ENCODE measurements at places on chromosomes 7 and 10.

DNA sequence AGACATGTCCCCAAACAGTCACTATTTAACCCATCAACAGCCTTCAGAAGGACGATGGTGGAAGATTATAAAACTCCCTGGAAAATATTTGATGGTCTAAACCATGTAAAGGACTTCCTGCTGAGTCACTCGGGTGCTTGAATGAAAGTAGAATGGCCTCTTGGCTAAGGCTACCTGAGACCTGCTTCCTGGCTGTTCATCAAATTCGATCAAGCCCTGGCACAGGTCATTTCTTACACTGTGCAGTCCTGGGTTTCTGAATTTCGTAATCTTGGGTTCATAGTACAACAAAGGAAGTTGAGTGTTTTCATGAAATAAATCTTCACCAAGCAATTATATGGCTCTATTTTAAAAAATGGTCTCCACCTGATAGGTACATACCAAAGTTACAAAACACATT is 260.3 kb upstream of the RNF32 start:
- DNase-seq, result no peak

DNA sequence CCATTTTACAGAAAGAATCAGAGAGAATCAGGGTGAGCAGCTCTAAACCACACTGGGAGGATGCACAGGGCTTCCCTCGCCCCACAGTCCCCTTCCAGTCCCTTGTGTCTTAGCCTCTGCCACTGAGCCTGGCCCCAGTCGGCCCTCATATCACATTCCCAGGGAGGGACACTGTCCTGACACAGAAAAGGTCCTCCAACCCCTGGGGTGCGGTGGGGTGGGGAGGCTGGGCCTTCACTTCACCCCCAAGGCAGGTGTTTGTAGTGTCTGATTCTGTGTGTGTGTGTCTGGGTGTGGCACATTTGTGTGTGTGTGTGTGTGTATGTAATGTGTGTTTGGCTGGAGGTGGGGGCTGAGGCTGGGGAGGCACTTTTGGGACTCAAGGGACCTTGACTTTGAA is 1.8 kb upstream of the KCP start:
- no peak for DNase-seq

DNA sequence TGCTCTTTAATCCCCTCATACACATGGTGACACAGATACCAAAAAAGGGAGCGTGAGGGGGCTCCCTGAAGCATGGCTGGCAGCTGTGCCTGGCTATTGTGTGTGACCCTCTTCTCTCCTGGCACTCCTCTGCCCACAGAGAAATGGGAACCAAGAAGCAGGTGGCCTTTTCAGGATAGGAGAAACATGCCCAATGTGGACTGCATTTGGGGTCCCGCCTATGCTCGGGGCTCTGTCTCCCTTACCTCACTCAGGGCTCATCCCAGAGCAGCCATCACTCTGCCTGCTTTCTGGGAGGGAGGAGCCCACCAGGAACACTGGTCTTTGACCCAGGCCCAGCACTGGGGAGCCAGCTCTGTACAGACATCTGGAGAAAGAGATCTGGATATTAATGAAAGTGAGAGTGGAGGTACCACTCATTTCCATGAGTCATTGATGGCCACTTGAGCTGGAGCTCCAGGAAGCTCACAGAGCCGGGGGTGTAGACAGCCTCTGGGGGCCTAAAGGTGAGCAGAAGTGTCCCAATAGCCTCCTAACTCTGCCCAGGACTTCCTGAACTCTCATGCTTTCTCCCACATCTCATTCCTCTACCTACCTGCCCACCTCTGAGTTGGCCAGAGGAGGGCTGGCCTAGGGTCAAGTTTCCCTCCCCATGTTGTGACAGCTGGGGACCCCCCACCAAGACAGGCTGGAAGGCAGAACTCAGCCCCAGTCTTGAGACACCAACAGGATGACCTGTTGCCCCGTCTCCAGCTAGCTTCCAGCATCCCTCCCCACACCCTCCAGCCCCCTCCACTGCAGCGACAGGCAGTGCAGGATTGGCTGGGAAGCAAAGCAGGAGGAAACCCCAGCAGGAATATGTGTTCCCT is 42.6 kb downstream of the DRGX start:
- DNase-seq, result no peak

DNA sequence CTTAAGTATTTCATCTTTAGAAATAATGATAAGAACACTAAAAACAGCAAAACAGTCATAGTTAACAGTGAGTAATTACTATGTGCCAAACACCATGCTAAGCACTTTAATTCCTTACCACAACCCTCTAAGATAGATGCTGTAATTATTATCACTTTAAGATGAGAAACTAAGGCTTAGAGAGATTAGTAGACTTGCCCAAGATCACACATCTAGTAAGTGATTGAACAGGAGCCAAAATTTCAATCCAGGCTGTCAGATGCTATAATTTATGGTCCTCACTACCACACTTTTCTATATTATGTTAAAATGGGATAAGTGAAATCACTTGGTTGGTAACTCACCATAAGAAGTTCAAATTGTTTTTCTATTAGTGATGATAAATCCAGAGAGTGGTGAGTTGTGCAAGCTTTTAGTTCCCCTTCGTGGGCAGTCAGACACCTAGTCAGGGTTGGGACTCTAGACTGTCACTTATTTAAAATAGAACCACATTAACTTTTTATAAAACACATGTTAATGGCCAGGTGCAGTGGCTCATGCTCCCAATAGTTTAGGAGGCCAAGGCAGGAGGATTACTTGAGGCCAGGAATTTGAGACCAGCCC is 85.9 kb upstream of the GATA3 start:
- DNase-seq, result no peak
